ENCODE measurements at places on chromosomes 2 and 18.

- DNase-seq = no peak
Measured at GRCh38 chr18:32042337-32042736, 23.7 kb downstream of the RNF125 start.

- DNase-seq = no peak
Measured at GRCh38 chr2:223114170-223114569, 62.2 kb downstream of the KCNE4 start.

DNA sequence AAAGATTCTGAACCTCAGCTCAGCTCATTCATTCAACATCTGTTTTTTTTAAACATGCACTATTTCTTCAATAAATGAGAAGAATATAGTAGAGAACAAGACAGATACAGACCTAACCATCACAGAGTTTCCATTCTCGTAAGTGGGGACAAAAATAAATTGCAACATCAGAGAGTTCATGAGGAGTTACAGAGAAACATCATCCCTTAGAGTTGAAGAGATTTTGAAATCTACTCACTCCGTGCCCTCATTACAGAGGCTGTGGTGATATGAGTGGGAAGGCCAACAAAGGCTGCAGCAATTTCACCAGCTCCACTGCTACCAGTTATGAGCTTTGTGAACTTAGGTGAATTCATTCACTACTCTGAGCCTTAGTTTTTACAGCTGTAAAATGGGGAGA, 399.3 kb downstream of the BCL11A start:
- no peak for DNase-seq

- DNase-seq = no peak
Measured at GRCh38 chr2:108323619-108324018, 34.9 kb downstream of the SULT1C2 start.

DNA sequence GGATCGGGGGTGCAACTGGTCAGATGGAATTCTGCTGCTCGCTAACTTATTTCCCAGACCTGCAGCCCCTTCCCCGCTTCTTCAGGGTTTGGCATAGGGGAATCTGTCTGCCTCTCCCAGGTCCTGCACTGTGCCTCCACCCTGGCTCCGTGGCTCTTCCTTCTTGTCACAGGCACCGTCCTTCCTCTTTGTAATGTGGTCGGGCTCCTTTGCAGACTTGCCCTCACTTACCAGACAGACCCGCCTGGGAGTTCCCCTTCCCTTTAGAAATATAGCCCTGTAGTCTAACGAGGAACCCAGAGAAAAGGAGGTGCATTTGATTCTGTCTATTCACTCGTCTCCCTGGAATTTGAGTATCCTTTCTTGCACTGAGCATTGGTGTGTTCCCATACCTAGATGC, 63.9 kb upstream of the PAX8 start:
- no peak for DNase-seq

- DNase-seq = peak; percentile 76
Measured at GRCh38 chr2:166344286-166345113, 31.2 kb downstream of the SCN9A start.

DNA sequence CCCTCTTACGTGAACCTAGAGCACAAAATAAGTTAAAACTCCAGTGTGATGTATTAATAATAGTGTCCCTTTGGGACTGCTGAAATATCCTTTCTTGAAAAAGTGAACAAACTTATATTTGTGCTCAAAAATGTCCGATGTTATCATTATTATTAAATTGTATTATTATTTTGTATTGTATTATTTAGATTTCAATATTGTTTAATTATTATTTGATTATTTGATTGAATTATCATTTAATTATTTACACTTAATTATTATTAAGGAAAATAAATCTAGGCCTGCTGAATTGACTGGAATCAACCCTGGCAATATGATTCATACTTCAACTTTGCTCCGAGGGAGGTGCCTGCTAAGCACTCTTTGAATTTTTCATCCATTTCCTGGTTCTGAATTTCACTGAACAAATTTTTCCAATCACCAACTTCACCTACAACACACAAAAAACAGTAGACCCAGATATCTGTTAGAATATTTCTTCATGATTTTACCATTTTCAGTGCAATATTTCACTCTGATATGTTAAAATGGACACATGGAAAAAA, 10.9 kb upstream of the EIF2AK2 start:
- no peak for DNase-seq

GRCh38 chr2:3793249-3793648, 89.9 kb downstream of the DCDC2C start:
- no peak for DNase-seq

GRCh38 chr2:88530081-88530480, 77.6 kb upstream of the FOXI3 start:
- DNase-seq = peak; percentile 4

DNA sequence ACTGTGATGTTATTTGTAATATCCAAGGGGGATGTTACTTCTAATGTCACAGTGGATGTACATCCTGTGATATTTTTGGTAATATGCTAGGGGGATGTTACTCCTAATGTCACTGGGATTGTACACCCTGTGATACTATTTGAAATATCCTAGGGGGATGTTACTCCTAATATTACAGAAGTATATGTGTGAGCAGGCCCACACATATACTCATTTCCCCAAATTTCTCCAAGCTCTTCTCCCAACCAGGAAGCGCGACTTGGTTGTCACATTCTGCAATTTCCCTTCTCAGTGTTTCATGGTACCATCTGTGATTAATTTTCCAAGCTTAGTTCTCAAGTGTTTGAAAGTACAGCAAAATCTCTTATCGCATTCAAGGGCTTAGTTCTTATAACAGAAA, 29.5 kb upstream of the CHN1 start:
- no peak for DNase-seq

DNA sequence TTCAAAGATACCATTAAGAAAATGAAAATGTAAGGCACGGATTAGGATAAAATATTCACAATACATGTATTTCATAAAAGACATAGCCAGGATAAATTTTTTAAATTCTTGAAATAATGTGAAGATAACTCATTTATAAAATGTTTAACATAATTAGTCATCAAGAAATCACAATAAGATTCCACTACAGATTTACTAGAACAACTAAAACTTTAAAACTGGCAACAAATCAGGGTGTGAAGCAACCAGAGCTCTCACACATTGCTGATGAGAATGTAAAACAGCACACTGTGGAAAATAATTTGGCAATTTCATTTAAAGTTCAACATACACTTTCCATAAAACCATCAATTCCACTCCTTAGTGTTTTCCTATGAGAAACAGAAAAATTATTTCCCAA, 89.6 kb upstream of the UBE2E3 start:
- DNase-seq = peak; percentile 11
